ENCODE measurements at places on chromosomes 12 and 14.

DNA sequence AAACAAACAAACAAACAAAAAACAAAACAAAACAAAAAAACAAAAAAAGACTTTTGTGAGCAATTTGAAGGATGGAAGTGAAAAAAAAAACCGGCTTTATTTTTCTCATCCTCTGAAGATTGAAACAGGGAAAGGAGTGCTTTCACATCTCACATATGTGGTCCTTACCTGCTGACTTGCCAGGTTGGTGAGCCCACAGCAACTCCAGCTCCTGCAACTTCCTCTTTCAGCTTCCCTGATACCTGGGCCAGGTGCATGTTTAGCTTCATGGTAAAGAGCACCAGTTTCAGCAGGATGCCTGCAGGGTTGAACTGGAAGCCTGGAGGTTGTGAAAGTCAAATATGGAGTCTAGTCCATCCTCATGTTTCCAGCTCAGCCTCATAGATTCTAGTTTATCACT lies 221.2 kb upstream of the OTX2 start:
- DNase-seq, result no peak

DNA sequence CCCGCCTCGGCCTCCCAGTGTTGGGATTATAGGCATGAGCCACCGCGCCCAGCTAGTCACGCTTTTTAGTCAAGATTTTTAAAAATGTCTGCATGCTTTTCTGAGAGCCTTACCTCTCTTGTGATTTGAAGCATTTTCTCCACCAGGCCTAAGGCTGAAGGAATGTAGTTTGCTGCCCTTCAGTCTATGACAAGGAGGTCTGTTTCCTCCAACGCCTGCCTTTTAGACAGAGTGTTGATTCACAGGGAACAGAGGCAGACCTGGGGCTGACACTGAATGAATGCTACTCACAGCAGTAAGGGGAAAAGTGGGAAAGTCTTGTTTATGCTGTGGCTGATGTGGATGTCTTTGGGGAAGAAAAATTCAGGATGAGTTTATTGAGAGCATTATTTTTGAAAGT lies 27.2 kb upstream of the MDM2 start:
- DNase-seq, result no peak

- no peak for DNase-seq
These were observed 13.0 kb downstream of the ATG14 start for GRCh38 chr14:55398679-55399078.

- DNase-seq, result no peak
These were observed 249.0 kb downstream of the CACNA1C start for GRCh38 chr12:2301531-2302461.

GRCh38 chr12:90951432-90952105 lies 3.4 kb downstream of the CCER1 start:
- no peak for DNase-seq

DNA sequence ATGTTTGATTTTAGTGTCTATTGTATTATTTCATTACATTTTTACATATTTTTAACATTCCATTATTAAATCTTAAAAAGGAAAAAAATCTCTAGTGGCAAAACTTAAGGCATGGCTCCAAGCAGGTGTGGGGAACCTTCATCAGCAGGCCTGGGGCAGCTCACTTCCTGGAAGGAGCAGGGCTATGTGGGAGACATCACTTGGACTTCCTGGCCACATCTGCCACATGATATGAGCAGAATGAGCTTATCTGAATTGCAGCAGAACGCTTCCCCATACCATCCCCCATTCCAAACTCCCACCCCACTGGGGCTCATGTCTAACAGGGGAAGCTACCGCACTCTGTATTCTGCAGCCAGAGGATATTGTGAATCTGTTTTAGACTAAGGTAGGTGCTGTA lies 35.0 kb upstream of the KCNA1 start:
- no peak for DNase-seq

GRCh38 chr14:42480255-42480654 lies 873.6 kb downstream of the LRFN5 start:
- no peak for DNase-seq

DNA sequence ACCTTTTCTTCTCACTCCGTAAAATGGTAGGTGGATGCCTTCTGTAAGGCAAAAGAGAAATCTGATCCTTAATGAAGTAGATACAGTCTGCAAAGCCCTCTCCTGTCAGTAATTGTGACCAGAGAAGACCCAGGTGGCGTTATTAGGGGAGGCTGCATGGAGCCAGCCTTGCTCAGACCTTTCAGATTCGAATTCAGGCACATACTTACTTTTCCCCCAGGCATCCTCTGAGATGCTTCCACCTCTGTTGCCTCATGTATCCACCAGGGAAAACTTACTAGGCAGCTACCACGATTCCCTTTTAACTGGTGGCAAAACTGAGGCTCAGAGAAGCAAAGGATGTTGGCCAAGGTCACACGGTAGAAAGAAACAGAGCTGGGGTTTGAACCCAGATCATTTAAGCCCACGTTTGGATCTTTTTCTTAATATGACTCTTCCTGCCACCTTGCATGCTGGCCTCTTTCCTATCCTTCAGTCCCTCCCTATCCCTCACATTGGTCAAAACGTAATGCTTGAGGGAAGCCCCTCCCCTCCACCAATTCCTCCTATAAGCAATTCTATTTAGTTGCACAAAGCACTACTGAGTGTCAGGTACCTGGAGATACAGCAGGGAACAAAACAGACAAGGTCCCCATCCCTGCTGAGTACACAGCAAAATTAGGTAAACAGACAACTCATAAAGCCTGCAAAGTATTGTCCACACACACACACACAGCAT lies 179.4 kb downstream of the KSR2 start:
- DNase-seq, result no peak

DNA sequence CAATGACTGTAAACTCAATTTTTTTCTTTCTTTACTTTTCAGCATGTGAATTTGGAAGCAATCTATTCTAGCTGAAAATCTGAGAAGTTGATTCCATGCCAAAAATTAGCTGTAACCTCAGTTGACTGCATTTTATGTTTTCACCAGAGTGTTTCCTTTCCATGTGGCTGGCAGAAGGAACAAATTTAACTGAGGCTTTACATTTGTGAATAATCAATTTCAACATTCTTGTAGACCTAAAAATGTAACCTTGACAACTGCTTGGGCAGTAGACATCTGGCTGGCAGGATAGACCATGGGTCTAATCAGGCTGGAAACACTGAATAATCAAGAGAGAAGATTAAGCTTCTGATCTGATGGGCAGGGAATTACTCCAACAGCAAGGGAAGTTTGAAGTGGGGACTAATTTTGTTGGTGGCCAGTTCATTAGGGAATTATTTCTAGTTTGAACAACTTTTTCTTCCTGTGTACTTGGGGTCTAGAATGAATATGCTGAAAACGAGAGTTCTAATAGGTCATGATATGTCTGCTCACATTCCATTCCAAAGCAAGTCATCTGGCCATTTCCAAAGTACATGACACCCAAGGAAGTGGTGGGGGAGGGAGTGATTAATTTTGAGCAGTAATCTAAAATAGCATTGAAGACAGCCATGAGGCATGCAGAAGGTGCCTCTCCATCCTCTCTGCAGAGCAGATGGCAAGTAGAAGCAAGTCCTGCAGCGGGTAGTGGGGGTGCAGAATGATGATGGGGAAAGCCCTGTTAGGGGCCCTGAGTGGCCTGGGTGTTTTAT lies 68.2 kb downstream of the ATP23 start:
- DNase-seq, result no peak

GRCh38 chr12:12229556-12230092 lies 37.2 kb downstream of the LRP6 start:
- no peak for DNase-seq

- no peak for DNase-seq
These were observed 80.0 kb upstream of the DBX2 start for GRCh38 chr12:45130881-45131281.

DNA sequence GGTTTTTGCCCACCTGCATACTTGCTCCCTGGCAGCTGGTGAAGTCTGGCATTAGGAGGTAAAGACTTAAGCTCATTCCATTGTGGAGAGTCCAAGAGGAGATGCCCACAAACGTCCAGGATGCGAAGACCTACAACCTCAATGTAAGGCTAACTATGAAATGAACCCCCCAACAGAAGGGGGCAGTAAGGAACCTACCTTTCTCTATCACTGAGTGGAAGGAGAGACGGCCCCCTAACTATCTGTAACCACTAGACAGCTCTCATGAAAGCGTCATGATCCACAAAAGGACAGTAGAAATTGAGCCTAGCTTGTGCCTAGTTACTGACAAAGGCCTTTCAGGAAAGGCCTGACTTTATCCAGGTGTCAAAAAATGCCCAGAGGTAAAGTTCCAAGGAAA lies 55.3 kb downstream of the ZFYVE21 start:
- no peak for DNase-seq

GRCh38 chr14:33857650-33858049 lies 93.2 kb downstream of the EGLN3 start:
- no peak for DNase-seq

DNA sequence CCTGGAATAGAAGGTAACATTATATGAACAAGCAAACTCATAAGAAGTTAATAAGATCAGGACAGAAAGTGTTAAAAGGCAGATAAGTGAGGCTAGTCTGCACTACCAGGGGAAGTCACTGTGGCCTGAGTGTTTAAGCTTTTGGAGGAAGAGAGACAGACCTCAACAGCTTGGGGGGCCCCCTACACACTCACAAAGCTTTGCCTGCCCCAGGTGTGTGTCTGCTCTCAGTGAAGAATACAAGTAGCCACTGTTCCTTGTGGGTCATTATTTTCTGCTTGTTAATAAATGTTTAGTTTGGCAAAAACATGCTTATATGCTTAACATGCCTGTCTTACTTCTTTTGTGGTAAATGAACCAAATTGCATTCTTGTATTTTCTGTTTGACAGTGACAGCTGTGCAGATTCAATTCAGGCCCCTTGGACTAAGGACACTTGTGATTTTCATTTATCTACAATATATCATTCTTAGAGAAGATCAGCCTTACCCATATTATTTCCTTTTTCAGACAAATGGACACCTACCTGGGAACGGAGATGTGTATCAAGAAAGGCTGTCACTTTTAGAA lies 50.7 kb upstream of the C12orf71 start:
- DNase-seq, result no peak

DNA sequence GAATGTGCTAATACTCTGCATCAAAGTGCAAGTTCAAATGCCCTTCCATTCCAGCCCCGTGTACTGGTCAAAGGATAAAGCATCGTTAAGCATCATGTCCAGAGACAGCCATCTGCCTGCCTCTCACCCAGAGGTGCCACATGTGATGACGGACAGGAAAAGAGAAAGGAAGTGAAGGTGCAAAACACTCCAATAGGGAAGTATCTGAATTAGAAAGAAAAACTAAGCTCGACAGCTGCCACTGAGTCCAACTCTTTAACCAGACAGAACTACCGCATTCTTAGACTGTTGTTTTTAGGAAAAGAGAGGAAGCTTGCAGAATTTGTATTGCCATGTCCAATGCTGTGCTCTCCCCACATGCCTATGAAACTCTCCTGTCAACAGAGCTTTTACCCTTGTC lies 465.0 kb upstream of the SOX5 start:
- DNase-seq, result no peak

DNA sequence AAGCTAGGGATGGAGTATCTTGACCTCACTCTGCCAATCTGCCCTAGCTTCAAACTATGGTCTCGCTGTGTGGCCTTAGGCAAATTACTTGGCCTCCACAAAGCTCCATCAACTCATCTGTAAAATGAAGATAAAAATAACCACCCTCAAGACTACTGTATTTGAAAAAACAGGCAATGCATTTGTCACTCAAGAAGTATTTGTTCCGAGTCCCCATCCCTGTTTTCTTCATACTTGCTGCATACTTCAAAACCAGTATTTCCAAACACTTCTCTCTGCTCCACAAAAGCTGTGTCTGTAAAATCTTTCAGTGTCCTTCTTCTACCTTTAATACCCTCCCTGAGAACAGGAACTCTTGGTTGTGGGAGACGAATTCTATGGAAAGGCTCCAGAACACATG lies 47.9 kb downstream of the GTF2A1 start:
- DNase-seq, result no peak

DNA sequence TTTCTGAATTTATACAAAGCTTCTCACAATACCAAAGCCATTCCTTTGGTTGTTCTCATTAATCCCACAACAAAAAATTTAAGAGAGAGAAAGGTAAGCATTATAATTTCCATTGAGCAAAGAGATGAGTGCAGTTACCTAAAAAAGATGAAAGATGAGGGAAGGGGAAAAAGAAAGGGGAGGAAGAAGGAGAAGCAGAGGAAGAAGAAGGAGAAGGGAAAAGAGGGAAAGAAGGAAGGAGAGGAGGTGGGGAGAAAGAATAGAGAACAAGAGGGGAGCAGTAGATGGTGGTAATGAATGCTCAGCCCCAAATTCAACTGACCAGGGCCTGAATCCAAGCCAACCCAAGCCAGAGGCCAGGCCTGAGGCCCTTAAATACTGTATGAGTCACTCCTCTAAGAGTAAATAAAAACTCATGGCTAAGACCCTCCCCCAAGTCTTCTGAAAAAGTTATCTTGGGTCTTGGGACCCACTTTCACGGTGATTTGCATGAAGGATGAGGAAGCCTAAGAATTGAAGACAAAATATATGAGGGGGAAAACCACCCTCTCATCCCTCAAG lies 144.6 kb downstream of the ITPR2 start:
- no peak for DNase-seq

DNA sequence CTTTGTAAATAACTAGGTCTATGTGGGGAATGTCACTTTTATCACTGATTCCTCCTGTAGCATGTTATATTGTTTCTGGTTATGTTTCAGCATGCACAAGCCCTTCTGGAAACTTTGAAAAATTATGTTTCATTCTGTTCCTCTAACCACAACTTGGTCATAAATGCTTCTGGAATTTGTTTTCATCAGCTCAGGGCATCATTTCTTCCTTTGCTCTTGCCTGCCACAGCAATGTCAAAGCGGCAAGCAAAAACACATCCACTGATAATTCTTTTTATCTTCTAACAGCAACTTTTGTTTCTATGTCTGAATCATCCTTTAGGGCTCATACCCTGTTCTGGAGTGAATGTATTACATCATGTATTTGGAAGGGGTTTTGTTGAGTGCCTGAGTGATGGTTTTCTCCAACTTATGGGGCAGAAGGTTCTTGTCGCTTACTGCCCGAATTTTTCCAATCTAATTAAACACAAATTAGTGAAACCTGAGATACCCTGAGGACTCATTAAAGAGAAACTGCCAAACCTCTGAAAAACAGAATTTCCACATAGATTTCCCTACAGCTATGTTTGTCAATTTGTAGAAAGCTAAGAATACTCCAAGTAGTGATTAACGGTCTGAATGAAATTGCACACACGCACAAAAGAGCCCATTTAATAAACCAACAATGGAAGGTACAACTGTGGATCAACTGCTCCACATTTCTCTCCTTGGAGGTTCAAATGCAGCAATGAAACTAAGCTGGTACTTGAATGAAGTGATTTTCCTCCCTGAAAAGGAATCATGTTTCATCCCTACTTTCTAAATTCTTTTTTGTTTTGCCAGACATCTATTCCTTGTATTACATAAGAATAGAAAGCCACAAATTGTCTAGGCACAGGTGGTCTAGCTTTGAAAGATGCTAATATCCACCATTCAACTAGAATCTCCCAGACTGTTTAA lies 173.5 kb upstream of the KRR1 start:
- DNase-seq, result no peak

GRCh38 chr14:97523936-97524335 lies 726.8 kb downstream of the VRK1 start:
- DNase-seq, result no peak

GRCh38 chr12:7034464-7034863 lies 16.2 kb upstream of the LPCAT3 start:
- DNase-seq, result no peak

GRCh38 chr12:79187032-79187431 lies 322.5 kb downstream of the SYT1 start:
- no peak for DNase-seq

- DNase-seq, result no peak
These were observed 186.3 kb upstream of the NUDT4 start for GRCh38 chr12:93191423-93191822.

- DNase-seq, result no peak
These were observed 29.4 kb downstream of the CEP83 start for GRCh38 chr12:94430304-94430703.
